CD4-positive, alpha-beta T cell treated with Interleukin-1 beta for 1 hour (primary cell): ENCODE measurements at places on chromosomes 5 and 9.

GRCh38 chr5:116248432-116248831, 163.6 kb downstream of the COMMD10 start:
- no peak for DNase-seq

- DNase-seq = no peak
Measured at GRCh38 chr9:105054491-105054890, 126.5 kb upstream of the ABCA1 start.

DNA sequence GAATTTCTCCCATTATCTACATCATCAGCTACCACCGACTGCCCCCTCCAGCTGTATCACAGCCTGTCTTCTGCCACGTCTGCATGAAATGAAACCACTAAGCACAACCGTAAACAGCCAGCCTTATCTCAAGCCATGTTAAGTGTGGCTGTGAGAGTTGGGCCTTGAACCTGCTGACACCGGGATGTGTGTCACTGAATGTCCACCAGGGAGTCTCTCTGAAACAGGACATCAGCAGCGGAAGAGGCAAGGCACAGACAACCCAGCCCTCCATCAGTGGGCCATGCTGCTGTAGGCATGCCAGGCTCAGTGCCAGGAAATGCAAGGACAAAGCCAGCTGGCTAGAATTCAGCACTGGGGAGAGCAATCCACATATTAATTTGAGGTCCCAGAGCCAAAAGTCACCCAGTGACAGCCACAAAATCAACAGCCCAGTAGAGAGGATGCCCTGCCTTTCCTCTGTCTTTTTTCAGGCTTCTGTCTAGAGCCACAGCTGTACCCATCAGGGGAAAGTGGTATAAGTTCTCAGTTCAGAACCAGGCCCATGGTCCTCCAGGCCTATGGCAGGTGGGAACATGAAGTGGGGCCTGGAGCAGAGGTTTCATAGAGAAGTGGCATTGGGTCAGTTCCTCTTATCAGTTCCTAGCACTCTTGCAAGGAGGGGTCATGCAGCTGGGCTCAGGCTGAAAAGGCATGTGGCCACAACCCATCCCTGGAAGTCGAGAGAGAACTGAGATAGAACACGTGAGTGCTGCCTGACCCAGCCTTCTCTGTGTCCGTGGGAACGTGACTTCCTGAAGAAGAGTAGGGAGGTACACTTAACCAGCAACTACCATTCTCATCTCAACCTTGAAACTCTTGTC, 199.4 kb downstream of the ESM1 start:
- peak; percentile 16 for DNase-seq

DNA sequence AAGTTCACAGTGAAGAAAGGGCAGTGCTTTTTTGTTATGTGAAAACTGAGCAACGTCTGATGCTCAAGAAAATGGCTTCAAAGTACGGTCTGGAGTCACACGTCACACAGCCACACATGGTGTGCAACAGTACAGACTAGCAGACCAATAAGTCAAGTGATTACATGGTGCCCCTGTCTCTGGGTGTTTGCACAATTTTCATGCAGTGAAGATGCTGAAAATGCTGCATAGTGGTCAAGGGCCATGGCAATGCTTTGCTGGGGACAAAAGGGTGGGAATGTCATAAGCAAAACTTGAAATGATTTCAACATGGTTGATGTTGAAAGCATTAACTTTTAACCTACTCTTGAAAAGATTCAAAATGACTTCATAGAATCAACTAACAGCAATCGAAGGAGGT, 231.2 kb downstream of the EBF1 start:
- DNase-seq = no peak

GRCh38 chr5:56112526-56113121, 117.9 kb upstream of the IL6ST start:
- no peak for DNase-seq

DNA sequence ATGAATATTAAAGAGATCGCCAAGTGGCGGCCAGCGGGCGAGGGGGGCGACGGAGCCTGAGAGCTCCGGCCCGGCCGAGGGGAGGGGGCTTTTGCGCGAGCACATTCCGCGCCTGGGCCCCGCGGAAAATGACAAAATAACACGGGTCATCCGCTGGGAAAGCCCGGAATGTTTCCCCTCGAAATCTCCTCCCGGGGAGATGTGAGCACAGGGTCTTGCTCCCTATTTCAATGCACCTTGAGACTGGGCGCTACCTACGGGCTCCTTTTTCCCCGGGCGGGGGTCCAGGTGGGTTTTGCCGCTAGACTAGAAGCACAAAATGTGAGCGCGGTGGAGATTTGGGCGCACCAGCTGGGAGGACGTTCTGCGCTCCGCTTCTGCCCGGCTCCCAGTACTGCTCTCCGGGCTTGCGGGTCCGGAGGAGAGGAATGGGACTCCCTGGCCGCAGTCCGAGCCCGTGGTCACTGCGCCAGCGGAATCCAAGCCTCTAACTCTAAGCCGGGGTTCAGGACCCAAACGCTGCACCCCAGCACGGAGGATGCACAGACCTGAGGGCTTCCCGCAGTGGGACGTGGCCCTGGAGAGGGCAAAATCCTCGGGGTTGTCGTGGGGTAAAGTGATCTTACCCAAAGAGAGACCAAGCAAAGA, 2.8 kb upstream of the PRDM12 start:
- no peak for DNase-seq

- DNase-seq = no peak
Measured at GRCh38 chr5:1292846-1293415, 1.9 kb downstream of the TERT start.

- no peak for DNase-seq
Measured at GRCh38 chr9:7936163-7936562, 136.6 kb upstream of the DMAC1 start.

DNA sequence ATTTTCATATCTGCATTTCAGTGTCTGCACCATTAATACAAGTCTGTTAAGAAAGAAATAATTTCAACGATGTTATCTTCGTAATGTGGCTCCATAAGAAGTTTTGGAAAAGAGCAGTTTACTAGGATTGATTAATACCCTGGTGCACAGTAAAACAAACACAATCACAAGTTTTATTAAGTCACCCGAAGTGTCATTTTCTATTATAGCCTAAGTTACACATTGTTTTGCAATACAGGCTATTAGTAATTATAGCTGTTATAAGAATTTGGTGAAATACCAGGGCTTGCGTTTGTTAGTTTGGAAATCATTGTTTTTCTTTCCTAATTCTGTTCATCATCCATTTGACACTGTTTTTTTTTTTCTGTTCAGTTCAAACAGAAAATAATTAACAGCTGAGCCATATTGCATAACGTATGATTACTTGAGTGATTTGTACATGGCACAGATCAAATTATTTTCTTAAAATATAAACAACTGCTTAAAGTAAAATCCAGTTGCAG, 30.6 kb downstream of the LVRN start:
- DNase-seq = no peak

- DNase-seq = no peak
Measured at GRCh38 chr5:169716287-169716686, 79.2 kb downstream of the DOCK2 start.

- no peak for DNase-seq
Measured at GRCh38 chr9:4220346-4220745, 79.5 kb downstream of the GLIS3 start.

- no peak for DNase-seq
Measured at GRCh38 chr5:169828385-169828784, 151.9 kb downstream of the INSYN2B start.

DNA sequence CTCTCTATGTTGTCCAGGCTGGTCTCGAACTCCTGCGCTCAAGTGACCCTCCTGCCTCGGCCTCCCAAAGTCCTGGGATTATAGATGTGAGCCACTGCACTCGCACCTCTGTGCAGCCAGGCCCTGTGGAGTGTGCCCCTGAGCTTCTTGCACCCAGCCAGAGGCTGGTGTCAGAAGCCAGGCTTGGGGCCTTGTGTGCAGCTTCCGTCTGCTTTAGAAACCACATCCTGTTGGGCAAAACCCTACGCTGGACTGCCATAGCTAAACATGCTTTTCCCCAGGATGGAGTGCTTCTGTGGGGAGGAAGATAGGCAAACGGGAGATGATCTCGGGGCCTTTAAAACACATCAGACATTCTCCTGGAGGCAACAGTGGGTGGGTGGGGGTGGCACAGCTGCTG, 40.1 kb downstream of the PRRT1B start:
- DNase-seq = peak; percentile 68

DNA sequence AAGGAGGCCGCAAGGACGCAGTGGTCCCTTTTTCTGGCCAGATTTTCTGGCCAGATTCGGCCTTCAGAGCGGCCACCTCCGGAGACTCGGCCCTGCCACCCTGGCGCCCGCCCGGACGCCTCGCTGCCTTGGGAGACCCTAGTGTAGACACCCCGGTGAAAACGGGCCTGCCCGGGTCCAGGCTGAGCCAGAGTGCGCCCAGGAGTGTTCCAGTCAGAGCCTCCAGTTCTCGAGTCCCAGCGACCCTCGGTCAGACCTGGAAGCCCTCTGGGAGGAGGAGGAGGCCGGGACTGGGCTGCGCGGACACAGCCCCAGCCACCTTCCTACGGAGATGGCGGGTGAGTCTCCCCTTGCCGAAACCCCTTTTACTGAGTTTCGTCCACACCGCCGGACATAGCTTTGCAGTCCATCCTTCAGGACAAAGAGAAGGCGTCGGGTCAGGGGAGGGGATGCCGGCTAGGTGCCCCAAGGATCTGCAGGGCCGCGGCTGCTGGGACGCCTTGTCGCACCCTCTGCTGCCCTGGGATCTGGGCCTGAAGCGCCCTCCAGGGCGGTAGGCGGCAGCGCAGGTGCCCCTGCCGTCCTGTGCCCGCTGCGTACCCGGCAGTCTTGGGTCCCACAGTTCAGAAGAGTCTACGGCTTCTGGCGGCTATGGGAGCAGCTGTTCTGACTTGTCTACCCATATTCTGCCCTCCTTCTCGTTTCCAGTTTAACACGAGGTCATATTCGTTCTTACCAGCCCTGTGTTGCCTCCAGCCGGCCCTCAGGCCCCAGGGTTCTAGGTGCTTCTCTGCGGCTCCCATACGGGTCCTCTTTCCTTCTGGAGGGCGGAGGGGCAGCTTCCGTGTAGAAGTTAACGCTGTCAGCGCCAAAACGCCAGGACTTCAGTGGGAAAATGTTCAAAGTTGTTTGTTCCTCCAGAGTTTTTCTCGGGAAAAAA, 1771.7 kb upstream of the CDH9 start:
- no peak for DNase-seq

DNA sequence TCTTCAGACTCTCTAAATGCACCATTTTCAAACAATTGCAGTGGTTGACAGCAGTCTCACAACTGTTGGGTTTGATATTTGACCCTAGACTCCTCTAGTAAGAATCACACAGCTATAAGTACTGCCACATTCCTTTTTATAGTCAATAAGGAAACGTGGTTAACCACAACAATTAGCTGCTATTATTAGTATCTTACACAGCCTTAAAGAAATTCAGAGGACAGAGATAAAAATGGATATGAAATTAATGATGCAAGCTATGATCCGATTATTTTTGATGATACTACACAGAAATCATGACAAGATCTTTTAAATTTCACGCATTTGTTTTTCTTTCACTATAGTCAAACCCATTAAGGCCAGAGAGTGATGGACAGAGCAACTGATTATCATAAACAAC, 288.6 kb upstream of the C9orf72 start:
- no peak for DNase-seq

DNA sequence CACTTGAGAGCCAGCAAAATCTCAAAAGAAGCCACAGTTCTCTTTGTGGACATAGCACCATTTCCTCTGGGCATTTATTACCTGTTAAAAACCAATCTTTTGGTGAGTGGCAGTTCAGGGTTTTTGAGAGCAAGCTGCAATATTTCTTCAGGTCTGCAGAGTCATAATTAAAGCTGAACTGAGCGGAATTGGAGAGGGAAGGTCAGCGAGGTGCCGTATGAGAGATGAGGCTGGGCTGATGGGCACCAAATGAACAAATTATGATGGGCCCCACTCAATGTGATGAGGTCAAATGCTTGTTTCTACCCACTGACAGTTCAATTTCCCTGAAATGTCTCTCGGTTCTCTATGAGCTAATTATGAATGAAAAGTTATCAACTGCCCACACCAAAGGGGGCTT, 231.9 kb downstream of the AP3B1 start:
- DNase-seq = no peak

- no peak for DNase-seq
Measured at GRCh38 chr9:89514337-89514736, 16.4 kb upstream of the SEMA4D start.
